ENCODE measurements at places on chromosomes 5 and 9.

GRCh38 chr9:88164850-88165249 is 26.6 kb upstream of the SPATA31C2 start:
- no peak for DNase-seq

GRCh38 chr5:95809414-95809960 is 13.0 kb downstream of the GLRX start:
- no peak for DNase-seq

GRCh38 chr9:137078701-137079400 is 1.5 kb downstream of the UAP1L1 start:
- DNase-seq, result no peak

DNA sequence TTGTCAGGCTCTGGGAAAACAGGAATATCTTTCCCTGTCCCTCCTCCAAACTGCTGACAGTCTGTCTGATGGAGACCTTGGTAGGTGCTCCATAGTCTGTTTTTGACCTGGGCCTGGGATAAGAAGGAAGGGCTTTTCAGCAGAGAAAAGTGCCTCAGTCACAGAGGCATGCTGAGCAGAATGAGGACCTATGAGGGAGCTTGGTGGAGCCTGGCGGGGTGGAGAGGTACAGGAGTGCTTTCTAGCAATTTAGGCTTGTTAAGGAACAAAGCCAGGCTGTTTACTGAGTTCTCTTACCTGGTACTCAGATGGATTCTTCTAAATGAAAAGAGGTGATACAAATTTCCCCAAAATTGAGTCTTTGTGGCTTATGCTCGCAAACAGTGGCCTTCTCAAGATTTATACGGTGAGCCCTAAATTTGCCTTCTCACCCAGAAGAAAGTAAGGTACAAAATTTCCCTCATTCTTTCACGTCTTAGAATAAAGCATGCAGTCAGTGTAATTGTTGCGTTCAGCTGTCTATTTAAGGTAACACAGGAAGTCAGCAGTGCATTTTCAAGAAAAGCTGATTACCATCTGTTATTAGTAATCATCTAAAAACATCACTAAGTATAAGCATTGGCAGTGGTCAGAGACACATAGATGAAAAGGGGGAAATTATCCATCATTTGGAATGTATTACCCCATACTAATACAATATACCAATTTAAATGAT is 28.6 kb upstream of the IL13 start:
- DNase-seq, result no peak

DNA sequence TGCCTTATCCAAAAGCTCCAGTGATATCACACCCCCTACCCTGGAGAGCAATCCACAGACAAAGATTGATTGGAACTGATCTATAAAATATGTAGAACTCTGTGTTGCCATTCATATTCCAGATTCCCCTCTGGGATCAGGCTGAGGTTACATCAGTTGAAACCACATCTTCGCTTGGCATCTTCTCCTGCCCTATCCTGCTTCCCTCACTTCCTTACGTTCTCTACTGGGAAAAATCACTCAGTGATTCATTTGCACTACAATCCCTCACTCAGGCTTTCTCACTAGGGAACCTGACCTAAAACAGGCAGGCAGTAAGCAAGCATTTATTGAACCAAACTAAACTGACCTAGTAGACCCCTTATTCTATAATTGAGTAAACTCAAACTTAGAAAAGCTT is 111.7 kb downstream of the ESM1 start:
- no peak for DNase-seq

- DNase-seq, result no peak
These were observed 299.7 kb downstream of the NPR3 start for GRCh38 chr5:33010846-33011245.
